Esophagus squamous epithelium (tissue), 5 donors: ENCODE measurements at places on chromosomes 2 and 18. TPM values are rescaled to one million over a fixed set of nuclear protein-coding genes. Genes with fewer than 3 reads are reported as not detected.

DNA sequence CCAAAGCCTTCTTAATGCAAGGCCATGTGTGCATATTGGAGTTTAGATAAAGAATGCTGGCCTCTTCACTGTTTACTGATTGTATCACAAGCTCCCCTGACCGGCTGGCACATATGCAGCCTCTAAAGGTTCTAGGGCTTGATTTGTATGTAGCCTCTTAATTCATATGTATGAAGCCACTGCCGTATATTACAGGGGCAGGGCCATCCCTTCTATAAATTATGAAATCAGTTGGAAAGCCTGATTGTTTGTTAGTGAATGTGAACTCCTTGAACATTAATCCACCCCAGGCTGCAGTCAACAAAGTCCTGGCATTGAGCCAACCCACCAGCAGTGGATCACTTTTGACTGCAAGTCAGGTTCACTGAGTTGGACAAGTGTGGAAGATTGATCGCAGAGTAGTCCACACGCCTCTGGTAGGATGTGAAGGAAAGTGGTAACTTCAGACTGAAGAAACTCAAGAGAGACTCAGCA is 61.6 kb upstream of the PARD3B start:
- no peak for DNase-seq

- no peak for DNase-seq
These were observed 243.4 kb downstream of the TGIF1 start for GRCh38 chr18:3693410-3693809.

The SH3RF3 gene
- 5.5 TPM for total RNA-seq

DNA sequence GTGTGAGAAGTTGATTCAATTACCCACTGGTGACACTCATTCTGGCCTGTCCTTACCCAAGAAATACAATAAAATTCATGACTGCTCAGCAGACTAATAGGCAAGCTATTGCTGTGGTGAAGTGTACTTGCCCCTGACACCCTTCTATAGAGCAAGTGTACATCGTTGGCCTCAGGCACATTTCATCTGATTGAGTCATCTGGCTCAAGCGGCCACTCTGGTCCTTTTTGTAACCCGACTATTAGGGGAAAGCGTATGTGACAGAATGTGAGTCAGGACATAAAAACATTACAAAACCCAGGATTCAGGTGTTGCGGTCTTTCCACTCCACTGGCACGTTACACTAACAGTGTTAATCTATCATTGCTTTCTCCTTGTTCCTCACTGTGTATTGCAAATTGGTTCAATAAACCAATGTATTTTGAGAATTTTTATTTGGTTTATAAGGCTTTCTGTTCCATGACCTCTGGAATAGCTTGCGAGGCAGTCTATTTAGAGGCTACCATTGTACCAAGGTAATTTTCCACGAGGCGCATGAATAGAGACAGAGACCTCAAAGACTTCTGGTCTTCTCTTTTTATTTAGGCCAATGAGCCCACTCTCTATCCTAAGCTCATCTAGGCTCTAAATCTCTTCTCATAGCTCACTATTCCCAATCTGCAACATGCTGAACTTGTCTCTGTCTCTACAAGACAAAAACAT is 10.2 kb upstream of the TTC32 start:
- DNase-seq: no peak

The NETO1 gene
- total RNA-seq: not detected

The PID1 gene
- 12.5 TPM for total RNA-seq

The STPG4 gene
- total RNA-seq: not detected

- no peak for DNase-seq
These were observed 195.9 kb downstream of the RTP5 start for GRCh38 chr2:242065426-242065825.

- no peak for DNase-seq
These were observed 79.1 kb downstream of the TWIST2 start for GRCh38 chr2:238926761-238927611.

The TDRD15 gene
- total RNA-seq: not detected

- no peak for DNase-seq
These were observed 161.4 kb downstream of the ALK start for GRCh38 chr2:29760008-29760407.

DNA sequence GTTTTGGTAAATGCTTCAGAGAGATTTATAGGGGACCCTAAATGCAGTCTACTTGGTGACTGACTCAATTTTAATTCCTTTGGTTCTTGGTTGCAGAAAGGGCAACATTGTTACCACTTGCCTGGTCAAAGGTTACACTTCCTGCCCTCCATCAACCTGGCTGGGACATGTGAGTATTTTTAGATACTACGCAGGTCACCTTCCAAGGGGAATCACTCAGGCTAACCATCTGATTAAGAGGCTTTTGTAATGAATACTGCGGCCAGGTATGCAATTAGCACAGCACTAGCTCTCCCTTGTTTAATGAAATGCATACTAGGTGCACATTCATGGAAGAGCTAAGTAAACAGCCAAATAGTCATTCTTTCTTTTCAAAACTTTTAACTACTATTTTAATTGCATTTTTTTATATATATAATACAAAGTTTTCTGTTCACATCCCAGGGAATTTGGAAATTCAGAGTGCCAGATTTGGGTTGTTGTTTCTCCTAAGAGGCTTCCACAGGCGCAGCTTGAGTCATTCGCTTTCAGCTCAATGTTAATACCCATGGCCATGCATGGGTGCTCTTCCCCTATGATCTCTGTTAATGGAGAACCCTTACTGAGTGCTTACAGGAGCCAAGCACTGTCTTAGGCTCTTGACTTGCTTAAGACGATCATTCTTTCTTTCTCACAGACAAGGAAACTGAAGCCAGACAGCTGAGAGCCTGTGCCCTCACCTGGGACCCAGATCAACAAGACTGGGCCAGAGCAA is 152.2 kb downstream of the MTX2 start:
- no peak for DNase-seq

DNA sequence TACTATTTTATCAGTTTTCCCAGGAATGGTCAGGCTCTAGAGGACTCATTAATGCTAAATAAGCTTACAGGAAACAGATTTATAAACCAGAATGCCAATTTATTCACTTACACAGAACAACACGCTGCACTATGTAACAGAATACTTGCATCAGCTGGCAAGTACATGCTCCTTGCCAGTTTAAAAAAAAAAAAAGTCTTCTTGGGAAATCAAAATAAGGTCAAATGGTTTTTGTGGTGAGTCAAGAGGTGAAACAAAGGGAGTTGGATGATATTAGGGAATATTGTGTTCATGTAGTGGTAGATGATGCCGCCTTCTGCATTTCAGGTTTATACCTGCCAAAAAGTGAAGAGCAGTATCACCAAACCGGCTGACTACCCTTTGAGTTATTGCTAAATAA is 1322.1 kb upstream of the ZEB2 start:
- no peak for DNase-seq

The LIMS4 gene
- total RNA-seq: 0.21 TPM

- no peak for DNase-seq
These were observed 98.6 kb downstream of the TGFA start for GRCh38 chr2:70454936-70455544.

The PCARE gene
- not detected for total RNA-seq

The CHN1 gene
- 0.30 TPM for total RNA-seq

GRCh38 chr18:49747876-49748275 is 65.5 kb downstream of the ACAA2 start:
- no peak for DNase-seq

The TXNDC2 gene
- total RNA-seq: not detected

DNA sequence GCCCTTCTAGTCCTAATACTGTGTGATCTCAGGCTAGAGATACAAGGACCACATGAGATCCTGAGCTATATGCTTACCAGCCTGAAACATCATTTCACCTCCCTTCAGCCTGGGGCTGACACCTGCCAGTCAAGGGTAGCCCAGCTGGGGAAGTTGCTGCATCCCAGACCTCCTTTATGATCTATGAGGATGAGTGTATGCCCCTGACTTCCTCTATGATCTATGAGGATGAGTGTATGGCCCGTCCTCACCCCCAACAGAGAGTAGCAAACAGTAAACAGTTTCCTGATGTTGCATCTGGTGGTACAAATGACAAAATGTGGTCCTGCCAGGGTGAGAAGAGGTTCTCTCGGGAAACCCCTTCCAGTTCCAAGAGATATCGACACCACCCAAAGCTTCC is 8.9 kb upstream of the OTOF start:
- DNase-seq: no peak

- DNase-seq: no peak
These were observed 24.1 kb downstream of the SMARCAL1 start for GRCh38 chr2:216436383-216436782.

DNA sequence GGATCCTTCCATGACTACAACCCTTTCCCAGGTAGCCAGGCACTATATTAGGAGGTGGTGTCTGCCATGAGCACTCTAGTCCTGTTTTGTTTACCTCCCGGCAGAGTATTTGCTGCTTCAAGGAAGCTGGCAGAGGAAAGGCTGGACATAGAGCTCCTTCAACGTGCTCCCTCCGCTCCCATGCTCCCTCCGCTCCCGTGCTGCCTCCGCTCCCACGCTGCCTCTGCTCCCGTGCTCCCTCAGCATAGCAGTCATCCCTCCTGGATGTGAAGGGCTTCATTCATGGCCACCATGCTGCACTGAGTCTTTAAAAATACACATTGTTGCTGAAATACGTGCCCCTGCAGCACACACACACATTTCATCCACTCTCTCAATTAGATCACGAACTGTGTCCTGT is 181.9 kb upstream of the MYT1L start:
- DNase-seq: no peak

DNA sequence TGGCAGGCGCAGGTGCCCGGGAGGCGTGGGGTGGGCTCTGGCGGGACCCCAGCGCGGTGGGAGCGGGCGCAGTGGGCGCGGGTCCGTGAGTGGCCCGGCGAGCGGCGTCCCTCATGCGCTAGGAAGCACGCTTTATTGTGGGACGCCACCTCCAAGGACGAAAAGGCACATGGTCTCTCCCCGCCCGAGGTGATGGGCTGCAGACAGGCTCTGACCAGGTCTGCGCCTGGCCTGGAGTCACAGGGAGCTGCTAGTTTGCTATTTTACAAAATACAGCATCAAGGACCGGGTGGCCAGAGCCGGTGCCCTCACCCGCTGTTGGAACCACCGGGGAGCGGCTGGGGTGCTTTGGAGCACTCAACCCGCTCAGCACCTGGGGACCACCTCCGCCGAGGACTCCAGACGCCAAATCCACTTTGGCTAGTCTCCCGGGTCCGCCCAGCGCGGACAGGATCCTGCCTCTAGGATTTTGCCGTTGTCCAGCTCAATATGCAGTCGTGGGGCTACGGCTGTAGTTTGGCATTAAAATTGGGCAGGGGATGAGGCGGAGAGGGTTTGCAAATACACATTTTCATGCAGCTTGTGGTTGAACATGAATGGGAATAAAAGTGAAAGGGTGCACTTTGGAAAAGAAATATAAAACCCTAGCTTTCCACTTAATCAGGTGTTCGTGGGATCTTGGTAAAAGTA is 65.4 kb downstream of the LRRFIP1 start:
- DNase-seq: no peak

The CMPK2 gene
- total RNA-seq: 0.53 TPM

The SCG2 gene
- 0.18 TPM for total RNA-seq

DNA sequence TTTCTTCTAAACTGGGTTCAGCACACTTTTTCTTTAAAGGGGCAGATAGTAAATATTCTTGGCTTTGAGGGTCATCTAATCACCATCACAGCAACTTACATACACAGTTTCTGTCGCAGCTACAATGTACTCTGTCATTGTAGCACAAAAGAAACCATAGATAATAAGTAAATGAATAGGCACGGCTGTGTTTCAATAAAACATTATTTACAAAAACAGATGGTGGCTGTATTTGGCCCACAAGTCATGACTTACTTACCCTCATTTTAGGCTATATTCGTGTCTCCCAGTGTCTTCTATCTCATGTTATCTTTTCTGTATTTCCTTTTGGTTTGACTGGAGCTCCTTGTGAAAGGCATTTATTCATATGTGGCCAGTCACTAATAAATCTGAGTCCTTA is 168.3 kb downstream of the MAP2 start:
- DNase-seq: no peak

- no peak for DNase-seq
These were observed 212.4 kb downstream of the RPIA start for GRCh38 chr2:88903749-88904353.
